ENCODE measurements at places on chromosomes 6 and 20.
A peak's percentile ranks its signal among the peaks of the same experiment; 100 is the strongest.

DNA sequence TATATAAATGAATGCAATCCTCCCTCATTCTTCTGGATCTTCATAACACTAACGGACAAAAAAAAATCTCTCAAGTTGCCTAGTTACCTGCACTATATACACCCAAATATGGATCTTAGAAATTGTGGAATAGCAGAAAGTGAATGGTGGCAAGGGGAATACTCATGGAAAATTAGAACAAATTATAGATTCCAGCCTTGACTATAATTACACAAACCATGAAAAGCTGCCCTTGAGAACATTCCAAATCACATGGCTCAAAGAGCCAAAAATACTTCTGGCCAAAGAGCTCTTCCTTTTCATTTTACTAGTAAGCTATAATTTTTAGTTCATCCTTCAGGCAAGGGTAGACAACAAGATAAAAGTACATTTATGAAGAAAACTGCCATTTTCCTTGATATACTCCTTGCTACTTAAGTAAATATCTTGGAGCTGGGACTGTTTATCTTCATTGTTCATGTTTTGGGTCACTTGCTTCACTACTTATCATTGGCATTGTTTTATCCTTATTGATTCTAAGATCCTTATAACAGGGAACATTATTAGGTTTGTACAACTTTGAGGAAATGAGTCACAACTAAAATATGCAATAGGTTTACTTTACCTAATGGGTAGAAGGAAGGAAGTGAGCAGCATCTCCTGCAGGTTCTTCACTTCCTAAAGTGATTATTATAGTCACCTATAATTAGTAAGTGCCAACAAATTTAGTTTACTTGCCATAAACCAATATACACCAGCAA, 6.4 kb upstream of the MTRES1 start:
- no peak for DNase-seq

GRCh38 chr6:50655848-50656453, 57.4 kb upstream of the TFAP2D start:
- no peak for DNase-seq

DNA sequence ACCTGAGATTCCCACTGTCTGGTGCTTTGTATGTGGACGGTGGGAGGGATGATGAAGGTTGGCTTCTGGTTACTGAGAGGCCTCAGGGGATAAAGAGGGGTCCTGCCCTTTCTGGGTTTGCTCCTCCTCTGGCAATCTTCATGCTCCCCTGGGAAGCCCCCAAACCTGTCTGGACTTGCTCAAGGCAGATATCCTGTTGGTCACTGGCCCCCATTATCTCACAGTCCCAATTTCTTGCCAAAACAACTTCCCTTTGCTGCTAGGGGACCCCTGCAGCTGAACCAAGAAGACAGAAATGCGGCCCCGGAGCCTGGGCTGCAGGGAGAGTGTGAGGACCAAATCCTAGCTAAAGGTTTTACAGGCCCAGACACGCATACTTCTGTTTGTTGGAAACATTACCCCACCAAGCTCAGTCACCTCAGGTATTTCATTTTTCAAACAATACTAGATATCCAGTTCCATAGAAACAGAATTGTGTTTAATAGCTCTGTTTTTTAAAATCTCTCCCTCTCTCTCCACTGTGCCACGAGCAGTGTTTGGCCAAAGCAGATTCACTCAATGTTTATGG, 63.4 kb upstream of the MRPS10 start:
- no peak for DNase-seq

DNA sequence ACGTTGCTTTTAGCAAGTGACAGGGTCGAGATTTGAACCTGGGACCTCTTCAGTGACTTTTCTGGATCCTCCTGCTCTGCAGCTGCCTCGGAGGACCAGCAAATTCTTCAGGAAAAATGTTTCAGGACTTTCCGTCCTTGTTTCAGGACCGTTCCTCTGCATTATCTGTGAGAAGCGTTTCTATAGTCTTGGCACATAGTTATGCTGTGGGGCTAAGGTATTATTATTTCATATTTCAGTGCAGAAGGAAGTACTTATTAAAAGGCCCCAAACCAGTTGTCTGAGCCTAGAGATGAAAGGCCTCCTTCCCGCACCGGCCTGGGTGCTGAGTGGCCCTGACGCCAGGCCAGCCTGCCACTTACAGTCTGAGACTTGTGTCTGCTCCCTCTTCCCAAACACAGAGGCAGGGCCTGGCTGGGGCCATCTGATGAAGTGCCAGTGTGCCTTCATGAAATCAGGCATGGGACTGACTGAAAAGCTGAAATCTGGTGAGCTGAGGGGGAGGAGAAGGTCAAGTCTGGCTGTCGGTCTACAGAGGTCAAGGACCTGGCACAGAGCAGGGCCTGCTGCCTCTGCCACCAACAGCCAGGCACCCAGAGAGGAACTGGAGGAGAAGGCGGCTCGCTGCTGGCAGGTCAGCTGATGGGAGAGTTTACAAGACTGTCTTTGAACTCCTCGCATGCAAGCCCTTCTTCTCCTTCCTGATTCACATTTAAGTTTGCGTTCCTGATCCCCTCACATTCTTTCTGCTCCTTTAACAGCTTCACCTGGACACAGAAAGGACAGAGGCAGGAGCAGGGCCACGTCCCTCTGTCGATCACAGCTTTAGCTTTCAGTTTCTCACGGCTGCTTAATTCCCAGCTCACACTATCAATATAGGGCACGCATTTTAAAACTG, 8.9 kb upstream of the QKI start:
- DNase-seq, result peak; percentile 18

DNA sequence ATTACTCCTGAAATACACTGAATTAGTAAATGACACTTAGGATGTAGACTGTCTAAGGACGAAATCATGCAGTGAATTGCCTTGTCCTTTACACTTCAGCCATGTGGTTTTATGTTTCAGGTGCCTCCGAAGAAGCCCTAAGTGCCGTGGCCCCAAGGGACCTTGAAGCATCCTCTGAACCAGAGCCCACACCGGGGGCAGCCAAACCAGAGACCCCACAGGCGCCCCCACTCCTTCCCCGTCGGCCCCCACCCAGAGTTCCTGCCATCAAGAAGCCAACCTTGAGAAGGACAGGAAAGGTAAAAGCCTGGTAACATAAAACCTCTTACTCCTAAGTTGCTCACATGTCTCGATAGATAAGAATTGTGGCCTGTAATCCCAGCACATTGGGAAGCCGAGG, 75.3 kb downstream of the SERAC1 start:
- no peak for DNase-seq

DNA sequence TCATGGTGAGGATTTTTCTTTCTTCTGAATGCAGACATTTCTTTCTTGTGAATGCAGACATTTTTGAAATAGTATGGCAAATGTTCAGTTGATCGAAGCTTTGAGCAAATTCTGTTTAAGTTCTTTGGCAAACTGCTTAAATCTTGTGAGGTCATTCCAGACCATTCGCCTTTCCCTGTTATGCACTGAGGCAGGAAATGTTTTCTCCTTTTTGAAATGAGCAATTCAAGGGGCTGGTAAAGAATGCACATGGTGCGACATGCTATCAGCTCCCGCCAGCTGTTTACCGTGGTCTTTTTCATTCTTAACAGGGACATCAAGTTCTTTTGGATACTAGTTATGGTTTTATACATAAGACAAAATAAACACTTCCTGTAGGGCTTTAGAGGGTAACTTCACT, 112.0 kb upstream of the CCN2 start:
- DNase-seq, result no peak

DNA sequence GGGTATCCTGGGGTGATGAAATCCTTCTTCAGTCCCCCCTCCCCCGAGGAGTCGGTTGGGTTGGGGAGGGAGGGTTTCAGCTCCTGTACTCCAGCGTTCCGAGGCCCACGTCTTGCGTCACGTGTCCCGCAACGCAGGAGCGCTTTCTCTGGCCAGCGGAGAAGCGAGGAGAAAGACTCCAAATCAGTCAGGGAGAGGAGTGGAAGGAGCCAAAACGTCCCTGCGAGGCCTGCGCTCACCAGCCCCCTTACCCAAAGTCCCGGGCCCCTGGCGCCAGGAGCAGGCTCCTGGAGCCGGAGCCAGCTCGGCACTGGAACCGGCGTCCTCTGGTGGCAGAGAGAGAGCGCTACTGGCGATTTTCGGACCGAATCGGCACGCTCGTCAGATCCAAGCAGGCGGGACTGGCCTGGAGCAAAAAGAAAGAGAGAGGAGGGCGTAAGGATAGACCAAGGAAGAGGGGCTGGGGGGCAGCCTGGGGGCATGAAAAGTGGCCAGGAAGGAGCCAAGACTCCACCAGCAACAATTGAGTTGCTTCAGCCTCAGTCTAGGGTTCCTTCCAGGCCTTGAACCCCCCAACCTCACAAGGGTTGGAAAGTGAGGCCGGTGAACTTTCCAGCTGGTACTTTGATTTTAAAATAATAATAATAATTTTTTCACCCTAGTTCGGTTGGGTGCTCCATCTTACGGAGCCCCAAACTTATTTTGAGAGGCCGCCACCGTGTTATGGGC, at the start of gene GNAS:
Gene GNAS (plus strand): TSS at position 174 of the 729 bp plus-strand sequence.
- DNase-seq, result peak; percentile 60

- DNase-seq, result no peak
Observed at GRCh38 chr20:51111290-51111689, 88.4 kb upstream of the KCNG1 start.

GRCh38 chr20:51532577-51533191, 9.8 kb downstream of the NFATC2 start:
- DNase-seq, result no peak

DNA sequence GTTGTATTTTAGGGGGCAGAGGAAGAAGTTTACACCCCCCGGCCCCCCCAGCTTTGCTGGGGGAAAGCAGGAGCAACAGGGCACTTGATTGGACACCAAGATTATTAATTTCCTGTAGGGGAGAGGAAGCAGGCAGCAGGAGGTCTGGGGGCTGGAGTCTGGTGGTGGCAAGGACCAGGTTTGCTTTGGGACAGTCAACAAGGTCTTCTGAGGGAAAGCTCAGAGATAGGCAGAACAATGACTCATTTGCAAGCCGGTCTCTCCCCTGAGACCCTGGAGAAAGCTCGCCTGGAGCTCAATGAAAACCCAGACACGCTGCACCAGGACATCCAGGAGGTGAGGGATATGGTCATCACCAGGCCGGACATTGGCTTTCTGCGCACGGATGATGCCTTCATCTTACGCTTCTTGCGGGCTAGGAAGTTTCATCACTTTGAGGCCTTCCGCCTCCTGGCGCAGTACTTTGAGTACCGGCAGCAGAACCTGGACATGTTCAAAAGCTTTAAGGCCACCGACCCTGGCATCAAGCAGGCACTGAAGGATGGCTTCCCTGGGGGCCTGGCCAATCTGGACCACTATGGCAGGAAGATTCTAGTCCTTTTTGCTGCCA, 1.6 kb downstream of the CLVS2 start:
- no peak for DNase-seq

- DNase-seq, result no peak
Observed at GRCh38 chr6:107832151-107833056, 8.3 kb upstream of the SCML4 start.

DNA sequence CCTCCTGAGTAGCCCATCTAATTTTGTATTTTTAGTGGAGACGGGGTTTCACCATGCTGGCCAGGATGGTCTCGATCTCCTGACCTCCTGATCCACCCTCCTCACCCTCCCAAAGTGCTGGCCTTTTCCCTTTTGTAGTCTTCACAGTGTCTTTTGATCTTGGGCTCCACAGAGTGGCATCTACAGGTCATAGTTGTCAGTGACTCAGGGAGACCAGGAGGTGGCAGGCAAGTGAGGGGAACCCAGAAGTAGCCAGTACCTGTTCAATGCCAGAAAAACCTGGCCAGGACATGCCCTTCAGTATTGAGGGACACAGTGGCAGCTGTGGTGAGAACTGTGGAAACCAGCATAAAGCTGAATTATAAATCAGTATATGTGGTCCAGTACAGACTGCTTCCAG, 19.6 kb downstream of the RPP21 start:
- no peak for DNase-seq

DNA sequence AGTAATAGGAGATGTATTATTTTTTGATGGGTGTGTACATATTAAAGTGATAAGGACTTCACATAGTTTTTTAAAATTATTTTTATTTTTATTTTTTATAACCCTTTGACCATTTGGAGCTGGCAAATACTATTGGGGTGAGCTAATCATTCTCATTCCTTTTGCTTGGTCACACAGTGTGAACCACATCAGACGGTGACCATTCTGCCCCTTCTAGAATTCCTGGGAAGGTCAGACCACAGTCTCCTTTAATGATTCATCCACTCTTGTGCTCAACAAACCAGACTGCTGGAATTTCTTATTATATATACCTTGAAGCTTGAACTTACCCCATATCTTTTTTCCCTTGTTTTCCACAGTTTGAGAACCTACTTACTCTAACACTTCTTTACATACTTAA, 23.9 kb upstream of the PRL start:
- DNase-seq, result no peak

GRCh38 chr20:13817342-13817741, 32.5 kb downstream of the NDUFAF5 start:
- DNase-seq, result no peak

- no peak for DNase-seq
Observed at GRCh38 chr6:170175644-170176135, 115.2 kb downstream of the DLL1 start.

- DNase-seq, result no peak
Observed at GRCh38 chr6:156110249-156110648, 654.6 kb upstream of the NOX3 start.

DNA sequence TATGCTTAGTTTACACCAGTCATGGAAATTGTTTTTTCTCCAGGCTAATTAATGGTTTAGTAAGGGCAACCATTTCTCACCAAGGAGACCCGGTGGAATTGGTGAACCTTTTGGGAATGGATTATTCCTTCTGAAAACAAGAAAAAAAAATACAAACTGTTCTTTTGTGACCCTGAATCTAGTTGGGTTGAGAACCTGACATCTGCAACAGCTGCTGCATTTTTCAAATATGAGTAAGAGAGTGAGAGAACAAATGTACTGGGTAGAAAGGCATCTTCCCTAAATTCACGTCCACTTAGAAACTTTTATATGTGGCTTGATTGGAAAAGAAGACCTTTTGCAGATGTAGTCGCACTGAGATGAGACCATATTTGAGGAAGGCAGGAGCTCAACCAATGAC, 553.4 kb upstream of the EPHA7 start:
- no peak for DNase-seq

- no peak for DNase-seq
Observed at GRCh38 chr6:84764332-84765049, at the start of gene TBX18. Gene TBX18, minus strand, starts transcription at chr6:84764598. Its CDS starts 417 bp downstream, at chr6:84764181.

- DNase-seq, result no peak
Observed at GRCh38 chr6:33215271-33216116, 7.2 kb downstream of the RING1 start.

- no peak for DNase-seq
Observed at GRCh38 chr6:36856277-36856676, 17.0 kb upstream of the CPNE5 start.
